ENCODE measurements at places on chromosomes 5 and 9.

GRCh38 chr5:160471761-160472160 is 50.1 kb downstream of the PTTG1 start:
- DNase-seq: no peak

DNA sequence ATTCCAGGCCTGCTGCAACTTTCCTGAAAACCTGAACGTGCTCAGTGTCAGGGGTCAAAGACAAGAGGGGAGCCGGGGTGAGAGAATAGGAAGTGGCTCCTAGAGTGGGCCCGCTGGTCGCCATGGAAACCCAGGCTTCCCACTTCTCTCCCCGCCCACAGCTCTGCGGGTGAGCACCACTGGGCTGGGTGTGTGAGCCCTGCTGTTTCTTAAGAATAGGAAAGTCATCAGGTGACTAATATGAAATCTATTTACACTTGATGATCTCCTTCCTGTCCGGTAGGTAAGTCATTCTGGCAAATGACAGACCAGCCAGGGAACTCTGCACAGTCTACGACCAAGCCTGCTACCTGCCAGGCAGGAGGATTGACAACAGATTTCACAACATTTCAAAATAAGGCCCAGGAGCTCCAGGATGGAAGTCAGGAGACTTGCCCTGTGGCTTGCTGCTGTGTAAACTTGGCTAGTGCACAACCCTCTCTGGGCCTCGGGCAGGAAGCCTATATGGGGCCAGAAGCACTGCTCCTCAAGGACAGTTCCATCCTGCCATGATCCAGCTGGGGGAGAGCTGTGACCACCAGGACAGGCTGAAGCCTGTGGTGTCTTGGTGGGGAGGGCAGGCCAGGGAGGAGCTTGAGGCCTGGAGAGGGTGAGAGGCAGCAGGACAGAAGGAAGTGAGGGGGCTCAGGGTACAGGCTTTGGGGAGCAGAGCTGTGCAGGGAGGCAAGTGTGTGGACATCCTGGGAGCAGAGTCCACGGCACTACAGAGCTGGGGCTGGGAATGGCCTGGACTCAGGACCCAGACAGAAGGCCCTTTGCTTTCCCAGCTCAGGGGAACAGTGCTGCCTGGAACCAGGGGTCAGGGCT is 60.6 kb downstream of the SHB start:
- DNase-seq: no peak

- DNase-seq: no peak
Observed at GRCh38 chr5:93279296-93279963, 301.6 kb downstream of the NR2F1-AS1 start.

GRCh38 chr9:88992556-88992955 is 1.3 kb downstream of the S1PR3 start:
- DNase-seq: peak; percentile 69

DNA sequence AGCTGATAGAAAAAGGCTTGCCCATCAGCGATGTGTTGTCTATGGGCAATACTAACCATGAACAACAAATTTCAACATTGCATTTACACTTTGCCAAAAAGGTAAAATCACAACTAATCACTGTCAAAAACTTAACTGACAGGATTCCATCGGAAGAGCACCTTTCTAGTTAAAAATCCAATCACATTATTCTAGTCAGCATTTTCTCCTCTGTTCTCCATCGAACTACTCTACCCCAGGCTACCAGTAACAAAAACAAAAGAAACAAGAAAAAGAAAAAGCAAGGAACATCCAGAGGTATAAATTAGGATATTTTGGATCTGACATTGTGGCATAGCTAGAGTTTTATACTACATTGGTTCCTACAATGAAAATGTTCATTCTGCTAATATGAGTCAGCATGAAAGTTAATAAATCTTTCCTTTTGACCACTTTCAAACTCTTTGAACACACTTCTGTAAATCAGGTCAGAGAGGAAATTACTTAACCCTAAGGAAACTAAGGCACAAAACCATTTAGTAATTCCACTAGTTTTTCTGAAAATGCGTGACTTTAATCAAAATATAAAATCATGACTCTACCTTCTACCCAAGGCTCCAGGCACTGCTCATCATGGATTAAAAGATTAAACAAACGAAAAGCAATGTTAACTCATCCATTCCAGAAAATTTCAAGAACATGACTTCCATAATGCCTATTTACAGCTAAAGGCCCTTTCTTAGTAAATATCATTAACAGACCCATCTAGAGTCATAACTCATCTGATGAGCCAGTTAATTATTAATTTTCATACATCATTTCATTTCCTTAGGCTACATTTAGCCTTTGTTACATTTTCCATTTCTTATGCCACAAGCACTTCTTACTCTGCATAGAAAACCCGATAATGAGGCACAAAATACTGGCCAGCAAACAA is 10.2 kb downstream of the GLIS3 start:
- no peak for DNase-seq

- DNase-seq: no peak
Observed at GRCh38 chr9:132832171-132832881, 45.8 kb downstream of the AK8 start.

GRCh38 chr5:56168066-56168478 is 65.1 kb downstream of the ANKRD55 start:
- DNase-seq: no peak

GRCh38 chr5:94702729-94703128 is 84.3 kb downstream of the SLF1 start:
- DNase-seq: no peak

All from right cardiac atrium (tissue), 5 donors.